Esophagus muscularis mucosa (tissue), 4 donors: ENCODE measurements at places on chromosomes 16 and 17. TPM values are rescaled to one million over a fixed set of nuclear protein-coding genes. Genes with fewer than 3 reads are reported as not detected.

Gene ABCA5
- 9.8 TPM for total RNA-seq

Gene HBA1
- total RNA-seq, result not detected

Gene ARHGDIG
- 4.3 TPM for total RNA-seq

Gene MAPK8IP3
- total RNA-seq, result 34.5 TPM

Gene SLC52A1
- not detected for total RNA-seq

Gene MYLK3
- 0.33 TPM for total RNA-seq
